CD4-positive, alpha-beta T cell treated with Interleukin-6 at 100 ng/mL for 8 hours (primary cell): ENCODE measurements at places on chromosomes 2 and 18.
A peak's percentile ranks its signal among the peaks of the same experiment; 100 is the strongest.

- DNase-seq: peak; percentile 52
Observed at GRCh38 chr2:234490271-234491091, 6.4 kb downstream of the ARL4C start.

GRCh38 chr2:238055841-238056240, 5.0 kb upstream of the SCLY start:
- DNase-seq: no peak

GRCh38 chr2:96626553-96626942, 11.6 kb downstream of the KANSL3 start:
- DNase-seq: no peak

DNA sequence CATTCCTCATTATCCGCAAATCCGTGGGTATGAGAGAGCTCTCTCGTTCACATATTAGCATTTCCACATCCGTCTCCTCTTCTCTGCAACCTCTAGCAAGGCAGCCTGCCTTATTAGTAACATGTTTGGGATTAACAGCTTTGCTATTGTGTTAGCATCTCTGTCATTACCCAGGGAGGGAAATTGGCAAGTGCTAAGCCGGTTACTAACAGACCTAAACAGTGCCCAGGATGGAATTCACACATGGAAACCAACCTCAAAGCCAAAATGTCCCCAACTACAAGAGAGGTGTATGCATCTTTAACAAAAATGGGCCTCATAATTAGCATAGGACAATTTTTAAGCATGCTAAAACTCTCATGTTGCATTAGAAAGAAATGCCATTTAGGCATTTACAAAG, 309.0 kb upstream of the MEIS1 start:
- DNase-seq: no peak

DNA sequence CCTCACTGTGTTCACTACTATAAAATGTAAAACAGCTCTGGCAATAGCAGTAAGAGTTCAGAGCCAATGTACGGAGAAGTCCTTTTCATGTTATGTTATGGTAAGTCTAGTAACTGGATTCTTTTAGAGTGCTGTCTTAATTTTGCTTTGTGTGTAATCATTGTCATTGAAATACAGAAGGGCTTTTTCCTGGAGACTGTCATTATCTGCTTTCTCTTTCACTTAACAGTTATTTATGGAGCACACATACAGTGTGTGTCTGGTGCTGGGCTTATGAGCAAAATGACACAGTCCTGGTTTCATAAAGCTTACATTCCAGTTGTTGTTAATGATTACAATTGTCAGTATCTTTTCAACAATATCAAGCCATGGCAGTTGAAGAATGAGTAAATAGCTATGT, 95.5 kb downstream of the CCDC102B start:
- no peak for DNase-seq

DNA sequence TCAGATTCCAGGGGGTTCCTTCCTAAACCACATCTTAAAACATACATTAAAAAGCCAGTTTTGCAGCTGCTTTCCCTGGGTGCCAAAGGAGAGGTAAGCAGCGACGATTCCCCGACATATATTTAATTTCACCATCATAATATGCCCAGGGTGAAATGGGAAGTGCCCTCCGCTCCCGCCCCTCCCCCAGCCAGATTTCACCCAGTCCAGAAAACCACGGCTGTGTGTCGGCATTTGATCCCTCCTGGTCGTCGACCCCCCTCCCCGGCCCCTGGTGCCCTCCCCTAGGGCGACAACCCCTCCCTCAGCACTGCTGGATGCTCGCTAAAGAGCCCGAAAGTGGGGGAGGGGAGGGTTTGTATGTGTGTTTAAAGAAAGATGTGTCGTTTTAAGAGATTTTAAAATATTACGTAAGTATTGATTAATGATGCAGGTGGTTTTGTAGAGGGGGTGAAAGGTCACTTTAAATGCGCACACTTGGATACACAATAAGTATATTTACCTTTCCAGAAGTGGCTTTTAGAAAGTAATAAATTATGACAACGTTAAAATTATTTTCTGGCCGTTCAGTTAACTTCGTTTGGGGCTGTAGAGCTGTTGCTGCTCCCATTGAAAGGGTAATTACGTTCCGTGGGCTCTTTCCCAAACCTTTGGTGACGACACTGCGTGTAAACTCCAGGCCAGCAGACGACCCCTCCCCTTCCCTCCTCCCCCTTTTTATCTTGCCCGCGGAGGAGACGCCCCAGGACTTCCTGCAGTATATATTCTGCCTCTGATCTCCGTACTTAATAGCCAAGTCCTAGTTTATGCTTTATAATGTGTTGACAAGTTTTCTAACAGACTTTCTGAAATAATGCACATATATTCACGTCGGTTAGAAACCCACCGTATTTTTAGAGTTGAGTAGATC, 3.4 kb upstream of the BCL11A start:
- DNase-seq: no peak
